ENCODE measurements at places on chromosomes 13 and 19.

- no peak for DNase-seq
Measured at GRCh38 chr13:97223037-97223710, 1.0 kb downstream of the MBNL2 start.

DNA sequence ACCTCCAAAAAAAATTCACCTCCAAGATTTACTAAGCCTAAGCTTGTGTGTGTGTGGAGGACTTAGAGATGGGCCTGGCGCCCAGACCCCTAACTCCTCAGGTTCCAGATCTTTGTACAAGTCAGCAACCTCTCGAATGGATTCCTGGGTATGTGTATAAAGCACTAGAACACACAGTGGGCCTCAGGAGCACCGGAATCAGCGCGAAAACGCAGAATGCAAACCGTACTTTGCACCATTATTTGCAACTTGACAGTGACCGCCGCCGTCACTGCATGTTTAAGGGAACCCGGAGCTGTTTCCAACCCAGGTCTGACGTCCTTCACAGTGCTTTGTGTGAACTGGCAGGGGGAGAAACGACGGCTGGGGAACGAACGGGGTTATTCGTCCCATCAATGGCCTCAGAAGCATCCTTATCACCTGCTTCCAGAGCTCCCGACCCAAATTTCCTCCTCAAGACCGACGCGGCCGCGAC is 688 bp downstream of the ZNF606 start:
- no peak for DNase-seq

- DNase-seq: no peak
Measured at GRCh38 chr13:36804588-36804987, 14.4 kb upstream of the RFXAP start.

- DNase-seq: no peak
Measured at GRCh38 chr13:48278806-48279205, 24.7 kb upstream of the RB1 start.

DNA sequence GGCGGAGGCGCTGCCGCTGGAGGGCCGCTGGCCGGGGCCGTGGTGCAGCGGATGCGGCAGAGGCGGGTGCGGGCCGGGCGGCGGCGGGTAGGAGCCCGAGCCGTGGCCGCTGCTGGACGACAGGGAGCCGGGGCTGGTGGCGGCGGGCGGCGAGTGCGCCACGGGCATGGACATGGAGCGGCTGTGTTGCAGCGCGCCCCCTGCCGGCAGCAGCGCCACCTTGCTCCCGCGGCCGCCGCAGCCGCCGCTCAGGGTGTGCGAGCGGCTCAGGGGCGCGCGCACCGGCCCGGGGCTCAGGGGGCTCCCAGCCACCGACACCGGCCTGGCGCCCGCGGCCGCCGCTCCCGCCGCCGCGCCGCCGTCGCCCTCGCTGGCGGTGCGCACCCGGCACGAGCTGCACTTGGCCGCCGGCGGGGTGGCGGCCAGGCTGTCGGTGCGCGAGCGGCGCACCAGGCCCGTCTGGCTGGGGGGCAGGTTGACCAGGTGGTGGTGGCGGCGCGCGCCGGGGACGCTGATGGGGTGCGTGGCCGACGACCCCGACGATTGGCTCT is 1.7 kb downstream of the IRS2 start:
- peak; percentile 82 for DNase-seq

- no peak for DNase-seq
Measured at GRCh38 chr19:5193192-5193591, 147.4 kb downstream of the PTPRS start.

DNA sequence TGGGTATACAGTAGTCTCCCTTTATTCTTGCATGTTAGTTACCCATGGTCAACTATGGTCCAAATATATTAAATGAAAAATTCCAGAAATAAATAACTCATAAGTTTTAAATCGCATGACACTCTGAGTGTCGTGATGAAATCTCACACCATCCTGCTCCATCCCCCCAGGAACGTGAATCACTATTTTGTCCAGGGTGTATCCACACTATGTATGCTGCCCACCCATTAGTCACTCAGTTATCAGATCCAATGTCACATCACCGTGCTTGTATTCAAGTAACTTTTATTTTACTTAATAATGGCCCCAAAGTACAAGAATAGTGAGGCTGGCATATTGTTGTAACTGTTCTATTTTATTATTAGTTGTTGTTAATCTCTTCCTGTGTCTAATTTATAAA is 115.8 kb upstream of the SERP2 start:
- DNase-seq: no peak

GRCh38 chr13:113915012-113915763 is 51.3 kb upstream of the GAS6 start:
- DNase-seq: peak; percentile 41

GRCh38 chr19:2014131-2014571 is 1.4 kb downstream of the BTBD2 start:
- no peak for DNase-seq

DNA sequence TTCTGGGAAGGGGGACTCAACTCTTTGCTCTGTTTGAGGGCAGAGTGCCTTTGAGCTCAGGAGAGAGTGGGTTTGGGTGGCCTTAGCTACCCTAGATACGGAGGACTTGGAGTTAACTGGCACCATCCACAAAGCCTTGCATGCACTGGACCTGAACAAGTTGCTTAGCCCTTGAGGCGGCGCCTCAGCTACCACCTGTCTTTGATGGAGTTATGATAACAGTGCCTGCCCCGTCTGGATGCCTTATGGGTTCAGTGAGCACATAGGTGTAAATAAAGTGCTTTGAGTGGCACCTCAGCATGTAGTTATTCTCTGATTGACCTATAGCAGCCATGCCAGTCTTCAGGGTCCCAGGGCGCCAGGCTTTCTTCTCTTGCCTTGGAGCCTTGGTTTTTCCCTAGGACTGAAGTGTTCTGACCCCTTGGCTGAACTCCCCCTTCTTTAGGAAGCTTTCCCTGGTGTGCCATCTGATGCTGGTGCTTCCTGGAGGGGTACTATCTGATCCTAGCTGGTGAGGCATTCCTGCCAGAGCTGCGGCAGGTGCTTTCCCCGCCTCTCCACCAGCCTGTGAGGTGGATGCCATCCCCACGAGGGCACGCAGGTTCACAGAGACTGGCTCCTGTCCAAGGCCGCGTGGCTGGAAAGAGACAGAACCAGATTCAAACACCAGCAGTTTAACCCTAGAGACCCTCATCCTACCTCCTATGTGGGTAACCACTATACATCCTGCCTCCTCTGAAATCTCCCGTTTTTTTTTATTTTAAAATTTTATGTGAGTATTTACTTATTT is 5.8 kb downstream of the BCKDHA start:
- DNase-seq: no peak

- no peak for DNase-seq
Measured at GRCh38 chr13:52366291-52366690, 39.7 kb downstream of the THSD1 start.

- no peak for DNase-seq
Measured at GRCh38 chr13:35518337-35518946, 42.0 kb upstream of the MAB21L1 start.

DNA sequence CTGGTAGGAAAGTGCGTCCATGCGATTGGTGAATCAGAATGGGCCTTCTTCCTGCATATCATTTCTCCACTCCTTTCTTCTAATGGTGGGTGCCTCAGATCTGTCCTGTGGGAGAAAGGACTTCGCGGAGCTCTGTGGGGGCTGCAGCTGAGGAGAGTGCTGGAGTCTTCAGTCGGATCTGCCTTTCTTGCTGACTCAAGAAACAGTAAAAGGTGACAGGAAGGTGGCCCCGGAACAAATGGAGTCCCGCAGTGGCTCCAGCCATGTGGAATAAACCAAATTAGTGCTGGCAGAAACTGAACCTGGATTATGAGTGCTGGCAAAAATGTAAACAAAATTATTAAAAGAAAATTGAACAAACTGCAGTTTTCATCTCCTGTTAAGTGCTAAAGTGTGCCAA is 15.1 kb upstream of the GAS6 start:
- DNase-seq: no peak

GRCh38 chr13:112953591-112954487 is 15.2 kb upstream of the MCF2L start:
- DNase-seq: no peak

- DNase-seq: no peak
Measured at GRCh38 chr19:21256722-21257121, 72.5 kb downstream of the ZNF708 start.

- DNase-seq: no peak
Measured at GRCh38 chr13:39329182-39329639, 273.8 kb downstream of the LHFPL6 start.

DNA sequence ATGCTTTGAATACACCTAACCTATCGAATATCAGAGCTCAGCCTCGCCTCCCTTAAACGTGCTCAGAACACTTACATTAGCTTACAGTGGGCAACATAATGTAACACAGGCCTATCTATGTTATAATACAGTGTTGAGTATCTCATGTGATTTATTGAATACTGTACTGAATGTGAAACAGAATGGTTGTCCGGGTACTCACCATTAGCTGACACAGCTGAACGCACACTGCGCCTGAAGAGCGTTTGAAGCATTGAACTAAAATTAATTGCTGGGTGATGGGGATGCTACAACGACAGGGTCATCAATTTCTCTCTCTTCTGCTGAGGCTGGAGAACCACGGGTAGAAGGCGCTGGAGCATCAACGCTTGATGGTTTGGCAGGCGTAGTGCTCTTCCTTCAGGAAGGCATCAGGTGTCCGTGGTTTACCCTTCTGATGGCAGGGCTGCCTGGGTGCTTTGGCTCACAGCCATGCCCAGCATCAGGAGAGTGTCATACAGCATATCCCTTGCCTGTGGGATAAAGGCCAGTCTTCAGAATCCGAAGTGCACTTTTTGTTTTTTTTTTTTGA is 46.9 kb upstream of the UBE2L5 start:
- no peak for DNase-seq

DNA sequence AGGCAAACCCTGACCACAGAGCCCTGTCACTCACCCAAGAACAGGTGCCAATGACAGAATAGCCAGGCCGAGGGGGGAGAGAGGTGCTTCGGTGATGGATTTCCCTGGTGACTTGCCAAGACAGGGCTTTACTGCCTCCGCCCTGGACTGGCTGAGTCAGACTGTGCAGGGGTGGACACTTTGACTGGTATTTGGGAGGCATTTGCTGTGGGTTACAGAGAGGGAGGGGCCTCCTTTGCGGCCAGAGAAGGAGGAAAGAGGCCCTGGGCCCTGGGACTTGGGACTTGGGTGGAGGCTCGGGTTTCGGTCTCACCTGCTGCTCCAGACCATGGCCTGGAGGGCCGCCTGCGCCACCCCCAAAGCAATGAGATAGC is 4.6 kb upstream of the EPS8L1 start:
- no peak for DNase-seq

- no peak for DNase-seq
Measured at GRCh38 chr13:80452279-80452678, 111.4 kb upstream of the SPRY2 start.

DNA sequence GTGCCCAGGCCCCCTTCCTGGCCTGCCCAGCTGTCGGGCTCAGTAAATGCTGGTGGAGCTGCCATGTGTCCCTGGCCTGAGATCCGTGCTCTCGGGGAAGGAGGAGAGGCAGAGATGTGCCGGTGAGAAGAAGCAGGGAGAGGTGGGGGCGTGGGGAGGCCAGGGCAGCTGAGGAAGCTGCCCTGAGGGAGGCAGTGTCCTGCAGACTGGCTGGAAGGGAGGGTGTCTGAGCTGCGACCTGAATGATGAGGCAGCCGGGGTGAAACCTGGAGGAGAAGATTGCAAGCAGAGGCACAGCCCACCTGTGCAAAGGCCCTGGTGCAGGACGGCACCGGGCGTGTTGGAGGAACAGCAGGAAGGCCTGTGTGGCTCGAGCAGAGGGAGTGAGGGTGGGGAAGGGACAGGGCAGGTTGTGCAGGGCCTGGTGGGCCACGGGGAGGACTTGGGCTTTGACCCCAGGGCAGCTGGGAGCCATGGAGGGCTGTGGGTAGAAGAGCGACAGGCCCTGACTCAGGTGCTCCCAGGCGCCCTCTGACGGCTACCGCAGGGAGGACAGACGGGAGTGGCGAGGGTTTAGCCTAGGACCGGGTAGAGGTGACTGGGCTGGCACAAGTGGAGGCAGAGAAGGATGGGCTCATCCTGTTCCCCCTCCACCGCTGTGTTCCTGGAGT is 14.0 kb upstream of the CELF5 start:
- DNase-seq: peak; percentile 46

DNA sequence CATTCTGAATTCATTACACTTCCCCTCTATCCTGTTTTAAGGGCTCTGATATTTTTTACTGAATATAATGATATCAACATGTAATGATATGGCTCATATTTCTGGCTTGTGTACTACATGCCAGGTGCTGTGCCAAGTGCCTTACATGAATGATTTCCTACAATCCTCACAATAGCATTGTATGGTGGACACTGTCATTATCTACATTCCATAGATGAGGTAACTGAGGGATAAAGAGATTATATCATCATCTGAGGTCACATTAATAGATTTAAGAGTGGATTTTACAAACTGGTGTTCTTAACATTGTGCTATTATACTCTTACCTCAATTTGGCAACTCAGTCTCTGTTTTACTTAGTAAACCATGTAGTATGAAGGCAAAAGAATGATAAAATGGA is 502.0 kb downstream of the LIG4 start:
- DNase-seq: no peak

DNA sequence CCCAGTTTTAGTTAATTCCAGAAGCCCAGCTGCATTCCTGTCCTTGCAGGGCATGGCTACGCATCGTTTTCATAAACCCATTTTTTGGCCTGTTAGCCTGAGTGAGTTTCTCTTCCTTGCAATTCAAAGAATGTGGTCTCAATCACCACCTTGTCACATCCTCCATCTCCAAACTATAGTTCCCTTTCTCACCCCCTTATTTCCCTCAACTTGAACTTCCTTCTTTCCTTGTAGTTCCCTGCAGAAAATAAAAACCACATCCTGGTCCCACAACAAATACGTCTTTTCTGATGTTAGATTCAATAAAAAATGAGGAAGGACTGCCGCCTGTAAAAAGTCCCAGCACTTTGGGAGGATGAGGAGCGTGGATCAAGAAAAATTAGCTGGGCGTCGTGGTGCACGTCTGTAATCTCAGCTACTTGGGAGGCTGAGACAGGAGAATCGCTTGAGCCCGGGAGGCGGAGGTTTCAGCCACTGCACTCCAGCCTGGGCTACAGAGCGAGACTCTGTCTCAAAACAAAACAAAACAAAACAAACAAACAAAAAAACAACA is 13.2 kb downstream of the ADGRE3 start:
- DNase-seq: no peak

DNA sequence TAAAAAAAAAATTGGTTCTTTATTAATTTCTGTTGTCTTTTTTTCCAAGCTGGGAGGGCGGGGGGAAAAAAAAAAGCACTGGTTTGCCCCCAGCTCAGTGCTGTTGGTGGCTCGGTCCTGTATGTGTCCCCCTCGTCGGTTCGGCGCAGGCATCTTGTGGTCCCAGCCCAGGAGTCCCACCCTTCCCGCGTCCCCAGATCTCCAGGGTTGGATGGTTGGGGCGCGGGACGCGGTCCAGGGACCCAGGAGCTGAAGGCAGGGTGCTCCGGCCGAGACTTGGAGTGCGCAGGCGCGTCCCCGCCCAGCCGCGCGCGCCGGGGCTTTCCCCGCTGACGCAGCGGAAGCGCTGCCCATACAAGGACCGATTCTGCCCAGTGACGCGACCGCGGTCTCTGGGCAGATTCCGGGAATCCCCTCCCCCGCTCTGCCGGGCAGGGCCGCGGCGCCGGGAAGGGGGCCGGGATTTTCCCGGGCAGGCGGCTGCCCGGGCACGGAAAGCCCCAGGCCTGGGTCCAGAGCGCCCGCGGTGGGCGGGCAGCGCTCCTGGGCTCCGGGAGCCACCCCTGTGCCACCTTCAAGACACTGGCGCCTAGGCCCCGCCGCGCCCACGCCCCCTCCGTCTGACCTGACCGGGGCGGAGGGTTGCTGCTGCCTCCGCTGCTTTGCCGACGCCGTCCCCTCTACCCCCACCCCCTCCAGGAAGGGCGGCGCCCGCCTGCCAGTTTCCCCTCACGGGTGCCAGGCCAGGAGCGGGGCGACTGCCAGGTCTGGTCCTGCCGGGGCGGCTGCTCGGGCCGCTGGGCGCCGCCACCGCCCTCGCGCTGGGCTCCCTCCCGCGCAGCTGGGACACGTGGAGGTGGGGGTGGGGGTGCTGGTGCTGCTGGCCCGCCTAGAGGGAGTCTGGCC is 2.3 kb downstream of the JUNB start:
- peak; percentile 99 for DNase-seq

All from SJSA1 (cell line).